Activated CD4-positive, alpha-beta T cell treated with anti-CD3 and anti-CD28 coated beads, Interleukin-2, amount 50 U/mL, for 16 hours (primary cell): ENCODE measurements at places on chromosomes 2 and 18.

DNA sequence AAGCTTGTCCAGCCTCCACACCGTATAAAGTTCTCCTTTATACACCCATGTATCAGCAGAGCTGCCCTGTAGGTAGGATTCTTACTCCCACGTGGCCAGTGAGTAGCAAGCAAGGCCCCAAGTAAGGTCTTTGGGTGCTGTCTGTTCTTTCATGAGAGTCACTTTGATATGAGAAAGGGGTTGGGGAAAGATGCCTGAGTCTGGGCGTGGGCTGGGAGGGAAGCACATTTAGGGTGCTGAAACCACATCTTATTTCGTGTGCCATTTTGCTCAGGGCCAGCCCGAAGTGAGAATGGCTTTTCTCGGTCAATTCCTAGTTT lies 436 bp upstream of the ITPRIPL1 start:
- DNase-seq, result peak; percentile 54

- DNase-seq, result no peak
These were observed 171.4 kb upstream of the SPATS2L start for GRCh38 chr2:200135082-200135481.

DNA sequence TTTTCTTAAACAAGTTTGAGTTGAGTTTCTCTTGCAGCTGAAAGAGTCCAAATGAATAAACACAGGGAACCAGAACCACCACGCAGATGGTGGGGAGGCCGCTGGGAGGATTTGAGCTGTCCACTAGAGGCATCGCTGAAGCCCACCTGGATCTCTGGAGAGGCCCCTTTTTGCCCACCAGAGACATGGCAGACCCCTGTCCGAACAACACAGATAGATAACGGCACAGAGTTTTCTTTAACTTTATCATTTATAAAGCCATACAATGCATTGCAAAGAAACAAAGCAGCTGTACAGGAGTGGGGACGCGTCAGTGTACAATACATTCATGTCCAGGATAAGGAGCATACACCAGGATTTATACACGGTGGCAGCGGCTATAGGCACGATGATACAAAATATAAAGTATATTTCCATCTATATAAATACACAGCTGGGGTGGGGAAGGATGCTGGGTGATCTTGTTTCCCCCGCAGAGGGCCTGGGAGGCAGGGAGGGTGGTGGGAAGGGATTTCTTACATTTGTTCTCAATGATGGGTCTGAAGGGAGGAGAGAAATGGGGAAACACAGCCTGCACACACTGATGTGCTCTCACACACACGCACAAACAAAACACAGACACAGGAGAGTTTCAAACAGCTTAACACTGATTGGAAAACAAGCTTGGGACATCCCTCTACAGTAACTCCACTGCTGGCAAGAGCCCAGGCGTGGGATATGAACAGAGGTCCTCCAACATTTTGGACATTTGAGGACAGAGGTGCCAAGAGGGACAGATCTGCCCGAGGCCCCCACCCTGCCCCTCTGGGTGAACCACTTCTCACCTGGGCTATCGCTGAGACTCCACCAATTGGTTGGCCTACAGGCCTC lies 203.0 kb downstream of the TNS1 start:
- no peak for DNase-seq

DNA sequence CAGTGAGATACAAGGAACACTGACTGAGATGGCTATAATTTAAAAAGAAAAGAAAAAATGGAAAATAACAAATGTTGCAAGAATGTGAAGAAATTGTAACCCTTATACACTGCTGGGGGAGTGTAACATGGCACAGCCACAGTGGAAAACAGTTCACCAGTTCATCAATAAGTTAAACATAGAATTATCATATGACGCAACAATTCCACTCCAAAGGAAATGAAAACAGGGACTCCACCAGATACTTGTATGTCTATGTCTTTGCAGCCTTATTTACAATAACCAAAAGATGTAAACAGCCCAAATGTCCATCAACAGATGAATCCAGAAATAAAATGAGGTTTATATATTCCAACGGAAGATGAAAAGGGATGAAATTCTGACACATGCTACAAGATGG lies 30.8 kb downstream of the DDX18 start:
- no peak for DNase-seq

- no peak for DNase-seq
These were observed 693.1 kb downstream of the ERBB4 start for GRCh38 chr2:211845338-211846035.

- DNase-seq, result no peak
These were observed 39.4 kb downstream of the SLC8A1 start for GRCh38 chr2:40412456-40412855.

GRCh38 chr18:22844628-22845027 lies 88.5 kb upstream of the RBBP8 start:
- DNase-seq, result no peak

- no peak for DNase-seq
These were observed 38.1 kb downstream of the KCNF1 start for GRCh38 chr2:10949835-10950234.

GRCh38 chr2:162566666-162567065 lies 222.7 kb downstream of the GCA start:
- no peak for DNase-seq

- no peak for DNase-seq
These were observed 90.5 kb downstream of the TMEM18 start for GRCh38 chr2:586641-587076.

DNA sequence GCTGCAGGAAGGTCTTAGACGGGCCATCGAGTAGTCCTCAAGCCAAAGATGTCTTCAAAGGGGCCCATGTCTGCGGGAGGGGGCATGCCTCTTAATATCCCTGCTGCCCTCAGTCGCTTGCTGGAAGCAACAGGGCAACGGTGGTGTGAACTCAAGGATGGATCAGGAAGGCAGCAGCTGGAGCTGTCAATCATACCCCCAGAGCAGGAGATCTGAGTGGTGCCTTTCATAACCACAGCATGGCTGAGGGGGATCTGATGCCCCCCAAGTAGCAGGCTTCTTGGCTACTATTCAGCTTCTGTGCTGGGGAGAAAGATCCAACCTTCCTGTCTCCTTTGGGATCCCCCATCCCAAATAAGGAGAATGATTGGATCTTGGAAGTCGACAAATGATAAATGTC lies 46.4 kb downstream of the INSIG2 start:
- no peak for DNase-seq

- DNase-seq, result no peak
These were observed 92.6 kb upstream of the LGALSL start for GRCh38 chr2:64361151-64361938.

DNA sequence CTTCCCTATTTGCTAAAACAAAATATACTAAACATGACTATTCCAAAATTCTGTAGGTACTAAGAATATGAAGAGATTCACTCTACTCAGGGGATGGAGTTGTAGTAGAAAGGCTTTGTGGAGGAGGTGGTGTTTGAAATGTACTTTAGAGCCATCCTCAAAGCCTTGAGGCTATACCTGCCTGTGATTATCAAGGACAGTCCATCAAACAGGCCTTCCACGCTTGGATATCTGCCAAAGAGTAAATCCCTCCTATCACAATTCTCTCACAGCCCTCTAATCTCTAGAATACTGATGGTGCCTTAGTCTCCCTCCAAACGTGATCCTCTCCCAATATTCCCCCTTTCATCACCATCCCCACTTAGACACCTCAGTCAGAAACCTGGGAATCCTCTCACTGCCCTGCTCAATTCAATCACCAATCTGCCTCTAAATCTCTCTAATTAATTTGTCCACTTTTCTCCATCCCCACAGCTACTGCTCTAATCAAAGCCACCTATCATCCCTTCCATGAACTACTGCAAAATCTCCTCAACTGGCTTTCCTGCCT lies 13.1 kb downstream of the SOS1 start:
- no peak for DNase-seq

GRCh38 chr2:69720404-69720803 lies 21.5 kb upstream of the ANXA4 start:
- DNase-seq, result no peak

- DNase-seq, result no peak
These were observed 21.9 kb downstream of the EVA1A start for GRCh38 chr2:75538521-75539490.

- DNase-seq, result no peak
These were observed 132.0 kb downstream of the SNTG2 start for GRCh38 chr2:1082456-1083205.

- DNase-seq, result peak; percentile 57
These were observed 77.9 kb downstream of the DTNA start for GRCh38 chr18:34787931-34788532.

DNA sequence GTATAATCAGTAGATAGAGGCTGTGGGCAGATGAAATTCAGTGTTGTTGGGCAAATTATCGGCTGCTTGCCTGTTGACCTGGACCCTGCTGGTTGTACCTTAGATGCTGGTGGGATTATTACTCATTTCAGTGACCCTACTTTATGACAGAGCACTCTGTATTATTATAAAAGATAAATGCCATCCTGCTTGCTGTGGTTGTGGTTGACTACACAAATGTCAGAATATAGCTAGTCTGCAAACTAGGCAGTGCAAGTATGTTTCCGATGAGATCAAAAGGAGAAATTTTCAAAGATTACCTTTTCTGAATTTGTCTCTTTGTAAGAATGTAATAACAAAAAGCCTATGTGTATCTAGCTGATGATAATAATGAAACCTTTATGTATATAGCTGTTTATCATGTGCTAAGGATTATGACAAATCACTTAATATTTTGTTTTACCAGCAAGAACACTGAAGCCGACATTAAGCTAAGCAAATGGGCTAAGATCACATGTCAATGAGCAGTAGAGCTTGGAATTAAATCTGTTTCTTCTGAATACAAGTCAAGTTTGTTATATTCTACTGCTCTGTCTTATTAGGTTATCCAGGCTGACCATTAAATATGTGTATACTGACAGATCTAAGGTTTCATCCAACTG lies 219.2 kb downstream of the CAMKMT start:
- no peak for DNase-seq

- DNase-seq, result peak; percentile 2
These were observed 294.5 kb upstream of the NT5C1B start for GRCh38 chr2:18883616-18884456.

DNA sequence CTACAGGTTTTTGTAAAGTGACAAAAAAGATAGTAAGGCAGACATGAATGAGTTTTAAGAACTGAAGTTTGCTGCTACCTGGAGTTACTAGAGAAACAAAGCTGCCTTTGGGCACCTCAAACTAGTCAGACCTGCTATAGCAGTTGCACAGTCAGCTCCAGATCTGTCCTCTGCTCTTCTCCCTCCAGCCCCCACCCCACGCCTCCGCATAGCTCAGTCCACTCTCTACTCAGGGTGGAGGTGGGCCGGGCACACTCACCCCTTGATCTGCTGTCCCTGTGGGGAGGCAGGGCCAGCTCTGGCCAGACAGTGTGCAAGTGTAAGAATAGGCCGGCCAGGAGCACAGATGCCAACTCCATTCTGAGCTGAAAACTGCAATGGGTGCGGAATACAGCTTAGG lies 4.1 kb downstream of the SERTAD2 start:
- no peak for DNase-seq

DNA sequence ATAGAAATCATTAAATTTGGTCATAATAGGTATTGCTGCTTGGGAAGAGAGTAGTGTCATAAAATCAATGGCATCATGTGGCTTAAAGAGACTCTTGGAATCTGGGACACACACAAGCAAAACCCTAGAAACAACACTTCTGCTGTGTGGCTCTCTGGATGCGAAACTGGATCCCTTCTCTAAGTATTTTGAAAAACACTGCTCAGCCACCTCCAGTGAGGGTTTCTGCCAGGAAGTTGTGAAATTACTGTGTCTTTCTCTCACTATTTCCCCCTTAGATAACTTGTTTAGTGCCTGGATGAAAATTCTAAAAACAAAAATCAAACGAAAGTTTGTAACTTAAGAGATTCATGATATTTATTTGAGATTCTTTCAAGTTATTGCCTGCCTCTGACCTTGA lies 163.8 kb downstream of the RHBDD1 start:
- DNase-seq, result no peak

DNA sequence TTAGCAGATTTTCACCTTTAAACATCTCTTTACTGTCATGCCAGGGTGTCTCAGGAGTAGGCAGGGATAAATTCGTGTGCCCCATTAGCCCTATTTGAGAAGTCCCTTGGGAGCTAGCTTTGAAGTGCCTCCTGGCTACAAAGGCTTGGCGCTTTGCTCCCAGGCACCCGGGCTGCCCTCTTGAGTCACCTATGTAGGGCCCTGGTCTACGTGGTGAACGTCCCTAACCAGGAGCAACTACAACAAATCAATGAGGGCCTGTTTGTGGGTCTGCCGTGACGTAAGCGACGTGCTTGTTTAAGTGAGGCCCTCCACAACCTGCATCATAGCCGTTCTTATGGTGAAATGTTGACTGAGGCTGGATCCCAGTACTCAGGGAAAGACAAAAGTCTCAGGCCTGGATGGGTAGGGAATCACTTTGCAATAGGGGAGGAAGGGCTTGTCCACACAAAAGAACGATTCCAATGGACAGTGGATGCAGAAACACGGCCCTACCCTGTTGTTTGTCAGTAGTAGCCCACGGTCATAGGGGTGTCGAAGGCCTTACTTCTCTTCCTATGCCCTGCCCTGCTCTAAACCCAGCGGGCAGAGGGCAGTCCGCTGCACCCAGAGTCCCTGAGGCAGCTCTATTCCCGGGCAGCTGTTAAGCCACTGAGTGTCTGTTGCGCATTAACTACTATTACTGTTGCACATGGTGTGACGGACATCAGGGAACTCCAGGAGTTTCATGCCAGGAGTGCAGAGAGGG lies 93.9 kb downstream of the INHBB start:
- DNase-seq, result no peak

GRCh38 chr2:14587119-14587518 lies 45.4 kb upstream of the LRATD1 start:
- DNase-seq, result no peak

- no peak for DNase-seq
These were observed 44.1 kb downstream of the RALBP1 start for GRCh38 chr18:9519399-9519798.

DNA sequence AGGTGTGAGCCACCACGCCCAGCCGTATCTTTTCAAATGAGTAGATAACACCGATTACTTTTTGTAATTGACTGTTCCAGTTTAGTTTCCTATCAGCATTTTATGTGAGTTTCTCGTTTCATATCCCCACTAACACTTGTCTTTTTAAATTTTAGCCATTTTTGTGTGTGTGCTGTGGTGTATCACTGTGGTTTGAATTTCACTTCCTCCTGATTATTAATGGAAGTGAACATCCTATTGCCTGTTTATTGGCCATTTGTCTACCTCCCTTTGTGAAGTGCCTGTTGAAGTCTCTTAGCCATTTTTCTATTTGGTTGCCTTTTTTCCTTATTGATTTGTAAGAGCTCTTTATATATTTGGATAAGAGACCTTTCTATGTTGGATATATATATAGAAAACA lies 91.7 kb upstream of the STON1 start:
- no peak for DNase-seq
